GM12864 (cell line): ENCODE measurements at places on chromosomes 16 and 17.
A peak's percentile ranks its signal among the peaks of the same experiment; 100 is the strongest.

- DNase-seq: no peak
Observed at GRCh38 chr17:11795906-11796305, 197.6 kb downstream of the DNAH9 start.

DNA sequence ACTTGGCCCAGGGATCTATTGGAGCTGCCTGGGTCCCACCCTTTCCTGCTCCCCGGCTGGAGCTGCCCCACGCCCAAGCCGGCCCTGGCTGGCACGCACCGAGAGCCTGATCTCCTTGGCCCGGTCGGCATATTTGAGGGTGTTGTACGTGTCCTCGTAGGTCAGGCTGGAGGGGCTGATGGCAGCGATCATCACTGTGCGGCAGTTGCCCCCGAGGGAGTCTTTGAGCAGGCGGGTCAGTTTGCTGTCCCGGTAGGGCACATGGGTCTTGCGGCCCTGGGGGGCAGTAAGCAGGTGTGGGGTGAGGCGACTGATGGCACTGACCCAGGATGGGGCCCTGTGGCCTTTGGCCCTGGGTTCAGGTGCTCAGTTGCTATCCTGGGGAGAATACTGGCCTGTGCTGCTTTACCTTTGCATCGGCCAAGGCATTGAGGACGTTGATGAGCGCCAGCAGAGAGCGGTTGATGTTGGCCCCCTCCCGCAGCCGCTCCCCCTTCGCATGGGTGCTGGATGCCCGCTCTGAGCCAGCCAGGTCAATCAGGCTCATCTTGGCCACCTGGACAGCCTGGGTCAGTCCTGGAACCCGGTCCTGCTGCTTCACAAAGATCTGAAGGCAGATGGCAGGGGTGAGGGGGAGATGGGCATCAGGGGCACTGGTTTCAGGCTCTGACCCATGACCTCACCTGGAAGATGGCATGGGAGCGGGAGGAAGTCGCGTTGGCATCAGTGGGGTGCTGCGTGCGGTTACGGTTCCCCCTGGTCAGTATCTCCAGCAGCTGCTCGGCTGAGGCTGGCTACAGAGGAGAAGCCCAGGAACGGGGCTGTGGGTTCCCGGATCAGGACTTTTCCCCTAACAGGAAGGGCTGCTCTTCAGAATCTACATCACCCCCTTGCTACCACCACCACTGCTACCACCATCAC lies 13.5 kb downstream of the KIF18B start:
- no peak for DNase-seq

DNA sequence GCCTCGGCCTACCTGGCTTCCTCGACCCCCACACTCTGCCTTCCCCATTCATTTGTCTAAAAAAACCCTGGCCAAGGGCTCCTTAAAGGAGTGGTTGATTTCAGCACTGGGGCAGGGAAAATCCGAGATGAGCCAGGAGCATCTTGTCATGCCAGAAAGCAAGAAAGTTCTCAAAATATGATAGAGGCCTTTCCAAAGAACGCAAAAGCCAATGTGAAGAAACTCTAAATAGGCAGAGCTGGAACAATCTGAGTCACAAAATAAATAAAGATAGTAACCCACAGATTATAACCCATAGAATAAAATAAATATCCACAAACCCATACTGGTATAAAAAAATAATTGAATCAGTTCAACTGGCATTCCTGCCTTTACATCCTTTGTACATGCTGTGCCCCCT lies 192.3 kb upstream of the SALL1 start:
- DNase-seq: no peak

GRCh38 chr16:53220585-53220984 lies 165.8 kb downstream of the CHD9 start:
- no peak for DNase-seq

GRCh38 chr16:55515111-55515510 lies 6.2 kb downstream of the LPCAT2 start:
- no peak for DNase-seq

- no peak for DNase-seq
Observed at GRCh38 chr17:67613961-67614360, 103.8 kb upstream of the NOL11 start.

DNA sequence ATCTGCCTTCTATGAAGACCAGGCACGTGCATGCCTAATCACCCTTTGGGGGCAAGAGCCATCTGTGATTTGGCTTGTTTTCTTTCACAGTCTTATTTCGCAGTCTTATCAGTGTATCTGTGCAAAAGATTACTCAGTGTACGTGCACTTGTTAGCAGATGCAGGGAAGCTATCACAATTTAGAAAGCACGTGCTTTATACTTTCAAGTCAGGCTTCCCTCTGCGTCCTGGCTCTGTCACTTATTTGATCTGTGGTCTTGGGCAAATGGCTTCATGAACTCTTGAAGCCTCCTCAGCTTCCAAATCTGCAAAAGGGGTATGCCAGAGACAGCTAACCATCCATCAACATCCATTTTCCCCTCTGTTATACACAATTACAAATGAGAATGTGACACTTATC lies 246.4 kb downstream of the XYLT1 start:
- DNase-seq: no peak

GRCh38 chr17:34024806-34025551 lies 230.1 kb upstream of the CCL2 start:
- no peak for DNase-seq

- DNase-seq: no peak
Observed at GRCh38 chr17:48730240-48730550, 1.6 kb upstream of the HOXB13 start.

- DNase-seq: no peak
Observed at GRCh38 chr17:38569701-38570512, 35.8 kb downstream of the SRCIN1 start.

- DNase-seq: no peak
Observed at GRCh38 chr16:30354423-30355143, 525 bp downstream of the CD2BP2 start.

DNA sequence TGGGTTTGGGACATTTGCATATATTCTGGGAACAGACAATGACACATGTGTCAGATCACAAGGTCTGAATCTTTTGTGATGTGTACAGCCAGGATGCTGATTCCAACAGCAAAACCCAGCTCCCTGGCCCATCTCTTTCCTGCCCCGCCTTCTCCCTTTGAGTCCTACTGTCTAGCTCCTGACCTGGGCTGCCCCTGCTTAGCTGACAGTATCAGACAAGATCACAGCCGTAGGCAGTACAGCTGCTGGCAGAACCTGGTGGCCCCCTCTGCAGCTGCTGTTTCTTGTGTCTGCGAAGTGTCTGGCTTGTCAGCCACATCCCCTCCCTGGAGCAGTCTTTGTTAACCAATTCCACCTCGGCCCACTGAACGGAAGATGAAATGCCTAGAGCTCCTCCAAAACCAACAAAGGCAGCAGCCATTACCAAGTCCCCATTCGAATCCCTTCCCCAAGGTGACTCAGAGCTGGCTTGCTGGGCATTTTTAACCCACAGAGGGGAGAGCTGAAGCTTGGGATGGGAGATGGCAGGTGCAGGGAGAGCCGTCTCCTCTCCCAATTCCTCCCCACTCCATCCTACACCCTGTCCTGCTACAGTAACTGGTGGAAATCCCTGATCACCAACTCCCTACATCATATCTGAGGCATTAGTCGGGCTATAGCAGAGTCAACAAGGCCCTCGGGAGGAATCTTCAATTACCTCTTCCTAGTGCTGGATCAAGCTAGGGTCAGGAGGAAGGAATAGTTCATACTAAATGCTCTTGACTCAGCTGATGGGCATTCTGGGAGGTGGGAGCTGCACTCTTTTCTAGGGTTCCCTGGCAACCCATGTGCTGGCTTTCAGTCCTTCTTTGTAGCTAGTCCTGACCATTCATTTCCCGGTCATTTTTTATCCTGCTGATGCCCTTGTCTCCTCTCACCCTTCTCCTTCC lies 5.8 kb downstream of the PIPOX start:
- no peak for DNase-seq

DNA sequence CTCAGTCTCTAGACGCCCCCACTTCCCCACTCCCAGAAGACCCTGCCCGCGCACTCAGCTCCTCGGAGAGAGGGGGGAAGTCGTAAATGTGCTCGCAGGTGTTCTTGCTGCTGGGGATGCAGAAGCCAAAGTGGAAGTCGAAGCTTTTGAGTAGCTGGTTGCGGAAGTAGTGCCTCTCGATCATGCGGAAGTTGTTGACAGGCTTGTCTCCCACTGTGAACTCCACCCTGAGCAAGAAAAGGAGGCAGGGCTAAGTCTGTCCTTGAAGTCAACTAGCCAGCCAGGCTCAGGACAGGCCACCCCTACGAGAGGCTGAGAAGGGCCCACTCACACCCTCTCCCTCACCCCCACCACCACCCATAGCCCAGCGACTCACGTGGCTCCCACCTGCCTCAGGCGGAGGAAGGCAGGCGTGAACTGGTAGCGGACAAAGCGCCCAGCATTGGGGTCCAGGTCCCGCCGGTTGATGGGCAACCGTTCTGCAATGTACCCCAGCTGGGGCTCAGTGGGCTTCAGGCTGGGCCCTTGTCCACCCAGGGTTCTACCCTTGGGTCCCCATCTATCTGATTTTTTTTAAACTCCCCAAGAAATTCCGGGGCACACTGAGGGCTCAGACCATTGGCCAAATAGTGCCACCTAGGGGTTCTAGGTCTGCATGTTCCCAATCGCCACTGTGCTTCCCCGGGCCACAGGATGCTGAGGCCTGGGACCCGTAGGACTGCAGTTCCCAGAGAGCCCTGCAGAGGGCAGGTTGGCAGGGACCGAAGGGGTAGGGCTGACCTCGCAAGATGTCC lies 4.6 kb downstream of the UNC119 start:
- DNase-seq: peak; percentile 64

- no peak for DNase-seq
Observed at GRCh38 chr16:2856061-2856670, 1.8 kb downstream of the PRSS22 start.

DNA sequence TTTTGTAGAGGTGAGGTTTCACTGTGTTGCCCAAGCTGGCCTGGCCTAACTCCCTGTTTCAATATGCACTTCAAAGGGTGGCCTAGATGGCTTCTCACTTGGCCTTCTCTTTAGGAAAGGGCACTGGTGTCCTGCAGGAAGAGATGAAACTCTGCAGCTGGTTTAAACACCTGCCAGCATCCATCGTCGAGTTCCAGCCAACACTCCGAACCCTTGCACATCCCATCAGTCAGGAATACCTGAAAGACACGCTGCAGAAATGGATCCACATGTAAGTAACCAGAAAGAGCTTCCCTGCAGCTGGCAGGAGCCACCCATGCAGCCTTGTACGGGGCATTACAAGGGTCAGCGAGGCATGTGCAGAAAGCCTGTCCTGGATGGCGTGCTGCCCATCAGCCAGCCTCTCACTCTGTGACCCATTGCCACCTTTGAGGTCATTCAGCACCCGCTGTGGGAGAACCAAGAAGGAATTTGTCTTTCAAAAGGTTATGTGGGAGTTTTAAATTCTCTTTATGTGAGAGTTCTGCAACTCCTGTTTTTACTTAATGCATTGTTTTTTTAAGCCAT lies 7.0 kb downstream of the COG1 start:
- DNase-seq: no peak

GRCh38 chr17:42183741-42184711 lies 1.2 kb downstream of the HCRT start:
- DNase-seq: no peak
